NCI-H1105 treated with DMSO at 0.1 percent for 48 hours (cell line): ENCODE measurements at places on chromosomes 7 and 10.

DNA sequence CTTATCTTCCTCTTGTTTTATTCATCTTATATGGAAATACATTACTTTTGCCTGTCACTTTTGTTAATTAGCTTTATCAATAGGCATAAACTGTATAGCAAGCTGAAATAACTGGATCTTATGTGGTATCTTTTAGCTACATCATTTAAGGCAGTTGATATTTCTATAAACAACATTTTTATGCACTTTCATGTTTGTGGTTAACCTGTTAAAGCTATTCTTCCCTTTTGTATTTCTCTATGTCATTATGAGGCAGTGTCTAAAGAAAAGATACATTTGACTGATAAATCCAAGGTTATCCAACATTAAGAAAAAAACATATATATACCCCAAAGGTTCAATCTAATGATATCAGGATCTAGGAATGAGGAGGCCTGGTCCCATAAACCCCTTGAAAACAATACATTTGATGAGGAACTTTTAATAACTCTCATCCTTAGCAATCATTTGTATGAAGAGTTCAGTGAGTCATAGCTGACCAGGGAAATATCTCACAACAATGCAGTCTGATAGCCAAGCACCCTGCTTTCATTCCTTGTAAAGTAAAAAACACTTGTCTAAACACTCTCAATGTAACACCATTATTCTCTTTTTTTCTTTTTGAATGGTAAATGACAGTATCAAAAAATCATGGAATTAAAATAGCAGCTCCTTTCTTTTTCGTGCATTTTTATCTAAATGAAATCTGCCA lies 300.9 kb downstream of the NEBL start:
- no peak for DNase-seq

- DNase-seq = no peak
Measured at GRCh38 chr10:131921184-131921583, 20.4 kb downstream of the PPP2R2D start.

DNA sequence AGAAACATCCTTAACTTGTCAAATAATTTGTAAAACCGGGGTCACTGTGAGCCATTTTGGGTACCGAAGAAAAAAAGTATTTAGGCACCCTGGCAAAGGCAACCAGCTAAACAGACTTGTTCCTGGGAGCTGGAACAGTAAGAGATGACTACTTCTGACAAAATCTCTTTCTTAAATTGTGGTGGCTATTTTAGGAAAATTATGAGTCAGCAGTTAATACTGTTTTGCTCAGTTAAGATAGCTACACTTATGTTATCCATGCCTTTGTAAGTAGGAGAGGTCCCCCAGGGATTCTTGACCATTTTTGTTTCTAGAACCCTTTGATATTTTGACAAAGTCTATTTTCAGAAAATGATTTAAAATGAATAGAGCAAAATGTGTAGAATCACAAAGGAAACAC lies 68.7 kb downstream of the TAX1BP1 start:
- no peak for DNase-seq

DNA sequence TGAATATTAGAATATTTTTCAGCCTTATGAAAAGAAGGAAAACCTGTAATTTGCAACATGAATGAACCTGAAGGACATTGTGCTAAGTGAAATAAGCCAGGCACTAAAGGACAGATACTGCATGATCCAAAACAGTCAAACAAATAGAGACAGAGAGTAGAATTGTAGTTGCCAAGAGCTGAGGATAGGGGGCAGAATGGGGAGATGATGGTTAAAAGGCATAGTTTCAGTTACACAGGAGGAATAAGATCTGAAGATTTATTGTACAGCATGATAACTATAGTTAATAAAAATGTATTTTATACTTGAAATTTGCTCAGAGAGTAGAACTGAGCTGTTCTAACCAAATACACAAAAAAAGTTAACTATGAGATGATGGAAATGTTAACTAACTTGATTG lies 149.0 kb upstream of the TMEM106B start:
- DNase-seq = no peak

GRCh38 chr10:88108115-88108610 lies 244.7 kb downstream of the PTEN start:
- DNase-seq = no peak
